ENCODE measurements at places on chromosomes 12 and 14.

DNA sequence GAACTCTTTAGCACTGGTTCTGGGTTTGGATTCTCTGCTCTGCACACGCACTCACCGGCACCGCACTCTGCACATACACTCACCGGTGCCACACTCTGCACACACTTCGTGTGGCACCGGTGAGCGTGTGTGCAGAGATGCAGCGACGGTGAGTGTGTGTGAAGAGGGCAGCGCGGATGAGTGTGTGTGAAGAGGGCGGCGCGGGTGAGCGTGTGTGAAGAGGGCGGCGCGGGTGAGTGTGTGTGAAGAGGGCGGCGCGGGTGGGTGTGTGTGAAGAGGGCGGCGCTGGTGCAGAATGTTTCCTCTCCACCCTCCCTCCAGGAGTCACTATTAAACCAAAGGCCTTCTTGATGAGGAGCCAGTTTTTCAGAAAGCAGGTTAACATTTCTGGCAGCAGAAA is 49.2 kb upstream of the MMP17 start:
- DNase-seq: no peak

GRCh38 chr14:103600503-103600902 is 28.5 kb upstream of the KLC1 start:
- DNase-seq: no peak

GRCh38 chr14:34633742-34634141 is 3.8 kb upstream of the SNX6 start:
- no peak for DNase-seq

DNA sequence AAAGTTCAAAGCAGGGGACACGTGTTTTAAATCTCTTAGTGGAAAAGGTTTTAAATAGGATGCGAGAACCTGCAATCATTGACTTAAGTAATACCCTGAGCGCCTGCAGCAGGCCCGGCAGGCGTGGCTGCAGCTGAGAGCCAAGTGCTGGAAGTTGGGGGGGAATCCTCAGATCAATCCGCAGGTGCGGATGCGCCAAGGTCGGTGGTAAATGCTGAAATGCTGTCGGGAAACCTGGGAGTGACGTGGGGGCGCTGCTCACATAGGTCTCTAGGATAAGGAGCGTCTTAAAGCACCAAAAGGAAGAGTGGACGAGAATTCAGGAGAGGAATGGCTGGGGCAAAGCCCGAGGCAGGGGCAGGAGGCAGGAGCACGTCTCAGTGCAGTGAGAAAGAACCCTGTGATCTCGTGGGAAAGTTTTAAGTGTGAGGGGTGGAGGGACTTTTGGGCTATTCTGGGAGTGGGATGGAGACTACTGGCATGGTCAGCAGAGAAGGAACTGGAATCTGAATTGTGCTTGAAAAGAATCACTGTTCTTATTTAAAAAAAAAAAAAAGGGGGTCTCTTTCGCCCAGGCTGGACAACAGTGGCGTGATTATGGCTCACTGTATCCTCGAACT is 883 bp upstream of the CDCA4 start:
- DNase-seq: peak; percentile 17

- no peak for DNase-seq
Observed at GRCh38 chr12:130608132-130608531, 108.0 kb downstream of the RIMBP2 start.

DNA sequence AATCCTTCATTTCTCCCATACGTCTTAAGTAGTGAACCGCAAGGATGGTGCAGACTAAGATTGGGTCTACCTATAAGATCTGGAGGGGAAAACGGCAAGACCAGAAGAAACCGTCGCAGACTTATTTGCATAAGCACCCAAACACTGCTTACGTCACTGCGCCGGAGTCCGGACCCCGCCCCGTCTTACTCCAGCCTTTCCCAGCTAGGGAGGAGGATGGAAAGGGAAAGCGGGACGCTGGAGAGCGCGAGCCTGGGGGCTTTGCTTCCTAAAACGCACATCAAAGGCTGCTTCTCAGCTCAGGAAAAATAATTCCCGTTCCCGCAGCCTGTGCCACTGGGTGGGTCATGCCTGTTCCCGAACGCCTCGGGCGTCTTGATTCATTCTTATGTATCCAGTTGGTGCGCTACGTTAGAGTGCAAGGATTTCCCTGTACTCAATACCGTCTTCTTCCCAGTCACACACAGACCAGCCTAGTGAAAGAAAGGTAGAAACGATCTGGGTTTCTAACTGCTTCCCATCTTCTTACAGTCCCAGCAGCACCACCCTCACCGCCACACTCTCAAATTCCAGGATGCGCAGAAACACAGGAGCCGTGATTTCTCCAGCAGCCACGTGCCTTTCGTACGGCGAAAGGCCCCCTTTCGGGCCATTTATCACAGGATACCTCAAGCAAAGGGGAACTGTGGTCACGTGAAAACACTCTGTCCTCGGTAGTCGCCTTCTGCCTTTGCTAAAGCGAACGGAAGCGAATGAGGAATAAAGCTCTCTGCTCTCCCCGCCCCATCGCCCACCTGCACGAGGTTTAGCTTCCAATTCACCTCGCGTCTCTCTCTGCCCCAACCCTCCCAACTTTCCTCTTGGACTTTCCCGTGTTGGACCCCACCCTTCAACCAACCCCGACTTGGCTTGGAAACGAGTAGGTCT is 1.1 kb downstream of the SLC6A15 start:
- no peak for DNase-seq

- DNase-seq: no peak
Observed at GRCh38 chr12:116920939-116921338, 10.2 kb downstream of the FBXW8 start.

DNA sequence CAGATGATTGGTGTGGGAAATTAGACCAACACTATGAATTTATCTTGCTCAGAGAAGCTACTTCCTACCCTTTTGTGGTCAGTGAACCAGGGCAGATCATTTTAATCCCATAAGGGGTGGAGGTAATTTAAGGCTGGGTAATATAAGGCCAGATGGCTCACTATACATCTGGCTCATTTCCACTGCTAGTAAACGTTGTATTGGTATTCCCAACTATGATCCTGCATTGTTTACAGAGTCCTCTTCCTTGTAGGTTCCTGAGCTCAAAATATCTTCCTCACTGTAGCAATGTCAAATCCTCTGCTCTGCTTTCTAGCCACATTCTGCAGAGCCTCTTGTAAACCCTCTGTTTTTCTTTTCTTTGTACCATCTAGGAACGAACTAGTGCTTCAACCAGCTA is 93.0 kb upstream of the MGAT4C start:
- DNase-seq: no peak

DNA sequence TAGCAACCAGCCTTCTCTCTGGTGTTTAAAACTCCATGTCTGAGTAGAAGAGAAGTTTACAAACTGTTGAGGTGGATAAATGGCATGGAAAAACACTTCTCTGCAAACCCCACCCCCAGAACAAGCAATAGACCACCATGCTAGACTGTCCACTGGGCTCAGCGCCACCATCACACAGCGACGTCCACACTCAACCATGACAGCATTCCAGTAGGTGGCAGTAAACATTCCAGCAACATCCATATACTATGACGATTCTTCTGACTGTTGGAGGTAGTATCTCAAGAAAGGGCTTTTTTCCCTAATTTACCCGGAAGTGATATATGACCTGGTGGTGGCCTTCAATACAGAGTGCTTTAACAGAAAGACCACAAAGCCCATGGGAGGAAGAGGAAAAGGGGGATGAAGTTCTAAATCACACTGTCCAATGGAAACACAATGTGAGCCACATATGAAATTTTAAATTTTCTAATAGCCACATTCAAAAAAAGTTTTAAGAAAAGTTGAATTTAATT is 152.2 kb downstream of the SLC15A4 start:
- no peak for DNase-seq

GRCh38 chr14:68148276-68148675 is 328.7 kb downstream of the RAD51B start:
- no peak for DNase-seq

DNA sequence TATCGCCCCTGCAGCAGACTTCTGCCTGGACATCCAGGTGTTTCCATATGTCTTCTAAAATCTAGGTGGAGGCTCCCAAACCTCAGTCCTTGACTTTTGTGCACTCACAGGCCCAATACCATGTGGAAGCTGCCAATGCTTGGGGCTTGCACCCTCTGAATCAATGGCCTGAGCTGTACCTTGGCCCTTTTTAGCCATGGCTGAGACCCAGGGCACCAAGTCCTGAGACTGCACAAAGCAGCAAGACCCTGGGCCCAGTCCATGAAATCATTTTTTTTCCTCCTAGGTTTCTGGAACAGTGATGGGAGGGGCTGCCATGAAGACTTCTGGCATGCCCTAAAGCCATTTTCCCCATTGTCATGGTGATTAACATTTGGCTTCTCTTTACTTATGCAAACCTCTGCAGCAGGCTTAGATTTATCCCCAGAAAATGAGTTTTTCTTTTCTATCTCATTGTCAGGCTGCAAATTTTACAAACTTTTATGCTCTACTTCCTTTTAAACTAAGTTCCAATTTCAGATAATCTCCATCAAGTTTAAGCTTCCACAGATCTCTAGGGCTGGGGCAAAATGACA is 1445.8 kb upstream of the FLRT2 start:
- no peak for DNase-seq

DNA sequence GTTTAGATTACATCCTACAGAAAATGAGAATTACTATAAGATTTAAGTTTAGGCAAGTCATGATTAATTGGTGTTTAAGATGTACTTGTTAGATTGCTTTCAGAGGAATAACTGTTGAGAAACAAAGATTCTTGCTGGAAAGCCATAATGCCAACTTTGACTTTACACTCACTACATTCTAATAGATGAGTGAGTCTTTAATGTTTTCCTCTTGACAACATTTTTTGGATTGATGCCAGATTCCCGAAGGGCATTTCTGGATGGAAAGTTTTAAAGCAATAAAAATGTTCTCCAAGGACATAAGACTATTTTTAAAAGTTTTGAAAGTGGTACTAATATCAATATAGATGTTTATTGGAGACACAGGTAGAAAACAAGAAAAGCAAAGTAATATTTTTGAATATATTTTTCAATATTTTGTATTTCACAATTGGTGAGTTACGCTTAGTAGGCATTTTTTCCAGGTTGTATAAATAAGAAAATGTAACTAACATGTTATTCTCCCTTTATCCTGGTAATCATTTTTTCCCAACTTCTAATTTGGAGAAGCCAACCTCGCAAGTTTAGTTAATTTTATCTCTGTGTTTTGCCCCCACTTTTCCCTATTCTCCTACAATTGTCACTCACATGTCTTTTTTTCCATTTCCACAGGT is 307.3 kb downstream of the CEP128 start:
- DNase-seq: no peak

GRCh38 chr12:67161322-67161918 is 107.7 kb upstream of the CAND1 start:
- peak; percentile 31 for DNase-seq

DNA sequence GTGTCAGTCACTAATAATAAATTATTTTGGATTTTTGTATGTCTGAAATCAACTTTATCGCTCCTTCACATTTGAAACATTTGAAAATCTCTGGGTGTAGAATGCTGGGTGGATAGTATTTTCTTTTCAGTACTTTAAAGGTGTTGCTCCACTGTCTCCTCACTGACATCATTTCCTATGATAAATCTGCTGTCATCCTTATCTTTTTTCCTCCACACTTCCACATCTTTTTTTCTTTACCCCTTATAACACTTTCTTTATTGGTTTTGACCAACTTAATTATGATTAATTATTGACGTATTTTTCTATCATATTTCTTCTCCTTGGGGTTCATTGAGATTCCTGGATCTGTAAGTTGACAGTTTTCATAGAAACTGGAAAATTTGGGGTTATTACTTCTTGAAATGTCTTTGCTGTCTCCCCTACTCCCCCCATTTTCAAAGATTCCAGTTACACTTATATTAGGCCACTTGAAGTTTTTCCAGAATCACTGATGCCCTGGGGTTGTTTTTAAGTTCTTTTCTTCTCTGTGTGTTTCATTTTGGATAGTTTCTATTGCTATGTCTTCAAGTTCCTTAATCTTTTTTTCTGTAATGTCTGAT is 177.5 kb upstream of the DIO3 start:
- DNase-seq: no peak

DNA sequence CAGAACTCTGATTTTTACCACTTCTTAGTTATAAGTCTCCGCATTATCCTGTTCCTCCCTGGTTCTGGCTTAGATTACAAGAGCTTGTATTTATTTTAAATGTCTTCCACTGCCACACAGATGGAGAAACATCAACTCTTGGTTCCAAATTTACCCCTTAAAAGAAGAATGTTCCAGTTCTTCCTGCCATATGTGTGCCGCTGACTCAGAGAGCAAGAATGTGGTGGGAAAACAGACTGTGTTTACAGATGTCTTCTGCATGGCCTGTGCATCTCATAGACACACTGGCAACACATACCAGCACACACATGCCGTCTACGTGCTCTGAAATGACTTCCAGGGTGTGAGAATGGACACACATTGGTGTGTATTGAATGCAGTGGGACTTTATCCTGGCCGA is 383.0 kb downstream of the LRIG3 start:
- DNase-seq: no peak

DNA sequence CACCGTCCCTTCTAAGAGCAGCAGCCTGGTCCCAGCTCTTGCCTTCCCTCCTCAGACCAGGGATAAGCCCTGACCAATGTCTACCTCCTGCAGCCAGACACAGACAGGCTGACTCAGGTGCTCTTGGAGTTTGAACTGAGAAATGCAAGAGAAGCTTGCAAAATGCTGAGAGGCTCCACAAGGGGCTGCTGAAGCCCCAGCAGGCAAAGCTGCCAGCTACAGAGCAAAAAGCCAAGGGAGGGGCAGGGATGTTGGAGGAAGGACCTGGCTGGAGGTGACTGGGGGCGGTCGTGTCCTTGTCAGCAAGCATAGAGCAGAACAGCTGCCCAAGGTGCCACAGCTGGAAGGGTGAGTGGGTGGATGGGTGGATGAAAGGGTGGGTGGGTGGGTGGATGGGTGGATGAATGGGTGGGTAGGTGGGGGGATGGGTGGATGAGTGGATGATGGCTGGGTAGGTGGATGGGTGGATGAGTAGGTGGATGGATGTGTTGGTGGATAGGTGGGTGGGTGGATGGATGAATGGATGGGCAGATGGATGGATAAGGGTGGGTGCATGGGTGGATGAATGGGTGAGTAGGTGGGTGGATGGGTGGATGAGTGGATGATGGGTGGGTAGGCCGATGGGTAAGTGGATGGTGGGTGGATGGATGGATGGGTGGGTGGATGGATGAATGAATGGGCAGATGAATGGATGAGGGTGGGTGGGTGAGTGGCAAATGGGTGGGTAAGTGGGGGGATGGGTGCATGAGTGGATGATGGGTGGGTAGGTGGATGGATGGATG is 4.0 kb upstream of the INF2 start:
- no peak for DNase-seq

DNA sequence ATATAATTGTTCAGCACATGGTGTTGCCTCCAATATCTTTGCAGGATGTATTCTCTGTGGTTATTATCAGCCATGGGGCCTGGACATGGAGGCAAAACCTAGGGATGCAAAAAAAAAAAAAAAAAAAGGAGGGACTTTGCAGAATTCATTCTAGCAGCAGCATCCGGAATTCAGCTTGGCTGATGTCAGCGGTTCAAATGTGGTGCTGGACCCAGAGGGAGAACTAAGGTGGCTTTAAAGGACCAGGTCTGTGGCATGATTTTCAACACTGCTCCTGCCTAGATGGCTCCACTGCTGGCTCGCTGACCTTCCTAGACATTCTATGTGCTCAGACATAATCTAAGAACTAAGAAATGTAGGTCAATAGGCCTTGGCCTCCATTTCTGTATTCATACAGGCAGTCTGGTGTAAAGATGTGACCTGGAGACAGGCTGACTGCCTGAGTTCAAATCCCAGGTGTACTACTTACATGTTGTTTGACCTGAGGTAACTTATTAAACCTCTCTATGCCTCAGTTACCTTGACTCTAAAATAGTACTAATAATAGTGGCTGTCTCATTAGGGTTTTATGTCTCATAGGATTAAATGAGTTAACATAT is 108.6 kb downstream of the PPM1A start:
- DNase-seq: no peak

Measured in stimulated activated CD4-positive, alpha-beta T cell treated with anti-CD3 and anti-CD28 coated beads, Interleukin-15, amount 100 ng/mL, for 48 hours (primary cell).